NCI-H1436 (cell line): ENCODE measurements at places on chromosomes 4 and X.

- DNase-seq: no peak
These were observed 60.7 kb downstream of the PPP3CA start for GRCh38 chr4:101286663-101287062.

DNA sequence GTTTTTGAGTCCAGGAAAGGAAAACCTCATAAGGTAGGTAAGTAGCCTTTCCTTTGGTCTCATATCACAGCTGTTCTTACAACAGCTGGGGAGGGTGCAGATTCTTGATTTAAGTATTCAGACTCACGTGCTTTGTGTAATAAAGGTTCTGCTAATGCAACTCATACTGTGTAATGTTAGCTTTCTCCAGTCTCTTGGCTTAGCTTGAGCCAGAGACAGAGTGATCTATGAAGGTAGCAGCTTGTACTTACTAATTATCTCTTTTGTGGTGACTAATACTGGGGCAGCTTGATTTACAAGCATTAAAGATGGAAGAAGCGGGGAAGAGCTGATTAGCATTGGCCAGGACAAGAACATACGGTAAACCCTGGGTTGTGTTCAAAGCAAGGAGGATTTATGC is 80.3 kb downstream of the LNX1 start:
- no peak for DNase-seq

DNA sequence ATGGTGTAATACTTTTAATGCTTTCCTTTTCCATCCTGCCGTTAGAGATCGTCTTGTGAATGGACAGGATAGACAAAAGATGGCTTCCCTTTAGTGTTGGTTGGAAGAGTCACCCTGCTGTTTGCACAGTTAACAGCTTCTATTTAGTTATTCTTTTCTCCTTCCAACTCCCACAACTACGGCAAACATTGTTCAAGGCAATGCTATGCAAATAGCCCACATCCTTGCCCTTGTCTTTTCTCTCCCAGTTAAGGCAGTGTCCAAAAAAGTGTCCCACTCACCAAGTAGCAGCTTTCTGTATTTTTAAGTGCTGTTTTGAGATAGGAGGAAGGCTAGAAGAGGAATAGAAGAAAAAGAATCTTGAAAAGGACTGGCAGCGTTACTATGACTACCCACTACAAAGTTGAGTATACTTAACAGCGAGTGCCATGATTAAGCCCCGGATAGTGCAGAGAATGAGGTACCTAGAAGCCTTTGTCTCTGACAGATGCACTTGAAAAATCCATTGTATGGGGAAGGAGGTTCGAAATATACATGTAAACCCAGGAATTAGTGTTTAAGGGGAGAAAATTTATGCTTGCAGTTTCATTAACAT is 12.1 kb upstream of the RUFY3 start:
- peak; percentile 35 for DNase-seq

DNA sequence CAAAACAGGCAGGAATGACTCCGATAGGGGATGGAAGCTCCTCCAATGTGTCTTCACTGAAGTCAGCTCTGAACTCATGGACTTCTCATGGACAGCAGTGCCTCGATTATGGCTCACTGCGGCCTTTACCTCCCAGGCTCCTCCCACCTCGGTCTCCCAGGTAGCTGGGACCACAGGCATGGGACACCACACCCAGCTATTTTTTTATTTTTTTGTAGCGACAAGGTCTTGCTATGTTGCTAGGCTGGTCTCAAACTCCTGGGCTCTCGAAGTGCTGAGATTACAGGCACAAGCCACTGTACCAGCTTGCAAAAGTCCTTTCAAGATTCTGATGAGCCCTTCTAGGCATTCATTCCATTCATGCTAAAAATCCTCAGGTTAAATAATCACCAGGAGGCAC is 181.5 kb downstream of the NSUN7 start:
- no peak for DNase-seq

GRCh38 chrX:73577361-73577760 is 14.4 kb downstream of the CHIC1 start:
- no peak for DNase-seq

- no peak for DNase-seq
These were observed 41.8 kb downstream of the QDPR start for GRCh38 chr4:17469931-17470674.

GRCh38 chrX:30414144-30414543 is 105.0 kb upstream of the NR0B1 start:
- no peak for DNase-seq

DNA sequence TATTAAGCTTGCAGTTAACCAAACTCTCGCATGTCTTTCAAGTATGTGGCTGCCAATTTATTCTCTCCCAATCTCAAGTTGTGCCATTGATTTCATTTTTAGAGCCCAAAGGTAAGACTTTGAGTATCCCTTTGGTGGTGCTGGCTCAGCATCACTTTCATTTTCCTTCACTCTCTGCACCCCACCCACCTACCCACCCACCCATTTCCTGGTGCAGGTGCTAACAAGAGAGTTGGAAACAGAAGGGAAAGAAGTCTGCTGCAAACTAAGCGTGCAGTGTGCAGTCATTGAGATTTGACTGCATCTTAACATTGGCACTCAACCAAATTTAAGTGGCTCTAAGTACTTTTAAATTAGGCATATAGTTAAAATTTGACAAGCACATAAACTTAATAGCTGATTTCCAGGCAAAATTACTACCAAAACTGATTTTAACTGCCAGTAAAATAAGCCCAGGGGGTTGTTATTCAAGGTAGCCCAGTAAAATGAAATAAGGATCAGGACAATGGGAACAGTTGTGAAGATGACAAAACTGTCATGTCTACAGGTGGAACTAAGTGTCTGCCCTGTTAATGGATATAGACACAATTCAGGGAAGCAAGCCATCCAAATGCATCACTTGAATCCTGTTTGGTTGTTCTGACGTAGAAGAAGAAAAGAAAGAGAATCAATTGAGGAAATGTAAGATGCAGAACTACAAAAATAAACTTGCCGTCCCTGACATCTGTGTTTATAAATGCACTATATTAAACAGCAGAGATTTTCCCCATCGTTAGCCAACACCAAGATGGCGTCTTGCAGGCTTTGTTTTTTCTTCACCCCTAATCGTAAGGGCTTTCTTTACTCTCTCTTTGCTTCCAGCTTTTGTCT is 184.2 kb downstream of the KDR start:
- peak; percentile 75 for DNase-seq

GRCh38 chrX:41043196-41043595 is 42.0 kb upstream of the USP9X start:
- no peak for DNase-seq

DNA sequence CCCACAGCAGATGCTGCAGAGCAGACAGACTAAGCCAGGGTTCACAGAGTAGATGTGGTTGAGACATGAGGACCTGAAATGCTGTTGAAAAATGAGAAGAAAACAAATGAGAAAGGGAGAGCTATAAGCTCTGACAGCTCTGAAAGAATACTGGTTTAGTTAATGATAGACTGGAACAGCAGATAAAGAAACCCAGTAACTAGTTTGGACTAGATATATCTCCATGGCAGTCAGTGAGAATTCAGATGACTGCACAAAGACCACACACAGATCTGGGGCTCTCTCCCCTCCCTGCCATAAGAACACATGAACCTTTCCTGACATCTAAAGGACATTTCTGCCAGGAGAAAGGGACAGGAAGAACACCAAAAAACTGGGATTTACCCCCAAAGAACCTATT is 8.2 kb downstream of the NAA11 start:
- DNase-seq: no peak
